ENCODE measurements at places on chromosomes 2 and 18.

DNA sequence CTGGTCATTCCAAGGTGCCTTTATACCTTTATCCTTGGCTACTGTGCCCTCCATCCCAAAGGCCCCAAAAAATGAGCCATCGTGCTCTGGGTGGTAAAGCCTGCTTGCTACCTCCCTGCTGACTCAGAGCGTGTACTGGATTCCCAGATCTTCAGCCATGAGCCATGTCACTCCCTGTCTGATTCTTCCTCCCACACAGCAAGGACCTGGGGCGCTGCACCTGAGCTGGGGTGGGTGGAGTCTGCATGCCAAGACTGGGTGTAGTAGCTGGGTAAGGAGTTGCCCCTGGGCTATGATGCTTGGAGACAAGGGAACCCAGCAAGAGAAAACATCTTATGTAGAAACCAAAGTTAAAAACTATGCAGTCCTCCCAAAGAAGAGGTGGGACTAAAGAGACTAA, 37.2 kb upstream of the APCDD1 start:
- no peak for DNase-seq

DNA sequence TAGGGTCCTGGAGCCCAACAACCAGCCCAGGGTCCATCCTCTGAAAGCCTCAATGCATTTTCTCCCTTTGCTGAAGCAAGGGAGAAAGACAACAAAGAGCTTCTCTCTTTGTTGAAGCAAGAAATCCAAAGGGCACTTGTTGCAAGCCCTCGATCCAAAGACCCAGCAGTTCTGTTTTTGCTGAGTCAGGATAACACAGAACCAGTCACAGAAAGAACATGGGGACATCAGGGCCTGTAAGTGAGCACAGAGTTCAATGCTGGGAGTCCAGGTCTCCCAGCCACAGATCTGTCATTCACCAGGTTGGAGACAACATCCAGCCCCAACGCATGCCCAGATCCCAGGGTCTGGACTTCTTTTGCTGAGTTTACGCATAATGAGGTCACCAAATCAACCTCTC, 315.8 kb upstream of the KLHL29 start:
- DNase-seq = no peak

GRCh38 chr2:30756051-30756719, 51.1 kb downstream of the CAPN13 start:
- no peak for DNase-seq

GRCh38 chr2:31192851-31193392, 24.4 kb downstream of the CAPN14 start:
- no peak for DNase-seq

- DNase-seq = no peak
These were observed 8.5 kb upstream of the NFATC1 start for GRCh38 chr18:79387214-79387613.

DNA sequence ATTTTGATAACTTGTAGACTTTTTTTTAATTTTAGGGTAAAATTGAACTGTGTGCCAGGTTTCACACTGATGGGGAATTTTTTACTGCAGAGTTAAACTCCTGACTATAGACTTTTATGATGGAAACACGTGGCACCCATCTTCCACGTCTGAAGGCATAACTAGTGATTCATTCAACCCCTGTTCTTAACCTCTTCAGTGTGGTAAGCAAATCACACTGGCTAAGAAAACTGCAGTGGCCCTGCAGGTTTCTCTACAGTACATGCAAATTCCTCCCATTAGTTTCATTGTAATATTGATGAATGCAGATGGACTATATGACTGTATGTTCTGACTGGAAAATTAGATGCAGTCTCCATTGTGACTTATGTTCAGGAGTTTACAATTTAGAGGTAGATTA, 47.2 kb downstream of the SMAD4 start:
- DNase-seq = peak; percentile 87

DNA sequence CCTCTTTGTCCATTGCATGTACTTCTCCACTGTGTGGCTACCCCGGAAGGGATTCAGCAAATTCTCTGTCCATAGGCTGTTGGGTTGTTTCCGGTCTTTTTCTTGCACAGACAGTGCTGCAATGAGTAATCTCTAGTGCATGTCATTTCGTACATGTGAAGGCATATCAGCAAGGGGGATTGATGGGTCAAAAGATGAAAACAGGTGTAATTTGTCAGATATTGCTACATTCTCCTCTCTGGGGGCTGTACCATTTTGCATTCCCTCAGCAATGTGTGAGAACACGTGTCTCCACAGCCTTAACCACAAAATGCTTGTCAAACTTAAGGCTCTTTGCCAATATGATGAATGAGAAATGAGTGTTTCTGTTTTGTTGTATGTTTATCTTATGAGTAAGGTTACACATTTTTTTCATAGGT, 60.5 kb downstream of the KLHL29 start:
- no peak for DNase-seq

DNA sequence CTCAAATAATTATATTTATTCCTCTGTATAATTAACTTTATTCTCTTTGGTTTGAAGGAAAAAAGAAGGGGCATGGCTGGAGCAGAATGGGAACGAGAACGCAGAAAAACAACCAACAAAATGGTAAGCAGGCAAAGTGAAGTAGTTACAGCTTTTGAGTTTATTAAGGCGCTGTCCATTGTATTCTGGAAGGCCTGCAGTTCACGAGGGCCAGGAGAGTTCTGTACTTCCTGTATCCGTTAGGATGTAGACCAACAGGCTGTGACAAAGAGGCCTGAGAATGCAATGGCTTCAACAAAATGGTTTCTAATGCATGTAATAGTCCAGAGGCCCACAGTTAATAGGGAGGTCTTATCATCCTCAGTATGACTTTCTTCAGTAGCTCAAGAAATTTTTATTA, 32.5 kb upstream of the SP100 start:
- DNase-seq = no peak

GRCh38 chr2:55917117-55917516, 6.5 kb downstream of the EFEMP1 start:
- DNase-seq = no peak
